ENCODE measurements at places on chromosomes 7 and 10.

GRCh38 chr7:149856583-149856982 is 17.2 kb upstream of the ATP6V0E2 start:
- DNase-seq = no peak

- DNase-seq = no peak
Observed at GRCh38 chr7:80603940-80604339, 34.5 kb upstream of the CD36 start.

DNA sequence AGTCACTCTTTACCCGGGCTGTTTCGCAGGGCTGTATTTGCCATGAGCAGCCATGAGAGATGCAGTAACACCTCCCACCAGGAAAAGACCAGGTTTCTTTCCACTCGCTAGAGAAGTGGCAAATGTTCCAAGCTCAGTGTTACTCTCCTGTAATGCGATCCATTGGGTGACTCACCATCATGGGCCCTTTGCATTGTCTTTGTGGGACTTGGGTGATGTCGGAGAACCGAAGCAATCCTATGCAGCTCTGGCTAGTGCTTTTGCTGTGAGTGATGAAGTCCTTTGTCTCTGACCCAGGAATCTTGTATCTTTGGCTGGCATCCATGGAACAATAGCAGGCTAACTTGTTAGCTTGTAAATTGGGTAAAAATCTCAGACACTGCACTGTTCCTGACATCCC is 40.0 kb downstream of the GHRHR start:
- no peak for DNase-seq

DNA sequence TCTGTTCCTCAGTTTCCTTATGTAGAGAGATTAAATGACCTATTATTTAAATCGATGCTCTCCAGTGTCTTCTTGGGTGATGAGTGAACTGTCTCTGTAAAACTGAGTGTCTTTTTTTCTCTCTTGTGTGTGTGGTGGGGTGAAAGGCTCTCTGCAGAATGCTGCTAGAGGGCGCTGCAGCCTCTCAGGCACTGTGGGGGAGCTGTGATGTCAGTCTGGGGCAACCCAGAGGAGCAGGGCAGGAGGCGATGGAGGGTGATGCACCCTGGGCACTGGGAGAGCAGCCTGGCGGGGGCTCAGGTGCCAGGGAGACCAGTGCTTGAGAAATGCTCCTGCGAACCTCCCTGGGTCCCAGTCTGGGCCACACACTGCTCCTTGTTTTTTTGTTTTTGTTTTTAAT is 110.1 kb upstream of the POM121L12 start:
- DNase-seq = no peak

DNA sequence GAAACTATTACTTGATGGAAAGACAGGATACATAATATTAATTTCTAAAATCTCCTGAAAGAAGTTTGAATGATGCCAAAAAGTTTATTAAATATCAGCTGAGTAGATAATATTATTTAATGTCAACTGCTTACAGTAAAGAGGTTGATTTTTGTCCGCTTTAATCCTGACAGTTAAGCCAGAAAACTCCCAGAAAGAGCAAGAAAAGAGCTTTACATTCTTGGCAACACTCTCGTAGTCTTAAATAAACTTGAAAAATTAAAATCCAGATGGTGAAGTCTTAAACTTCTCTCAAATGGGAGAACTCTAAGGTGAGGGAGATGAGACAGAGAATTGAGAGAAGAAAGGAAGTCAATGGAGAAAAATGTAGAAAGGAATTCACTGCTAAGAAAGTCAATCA is 199.3 kb upstream of the PLXDC2 start:
- no peak for DNase-seq

DNA sequence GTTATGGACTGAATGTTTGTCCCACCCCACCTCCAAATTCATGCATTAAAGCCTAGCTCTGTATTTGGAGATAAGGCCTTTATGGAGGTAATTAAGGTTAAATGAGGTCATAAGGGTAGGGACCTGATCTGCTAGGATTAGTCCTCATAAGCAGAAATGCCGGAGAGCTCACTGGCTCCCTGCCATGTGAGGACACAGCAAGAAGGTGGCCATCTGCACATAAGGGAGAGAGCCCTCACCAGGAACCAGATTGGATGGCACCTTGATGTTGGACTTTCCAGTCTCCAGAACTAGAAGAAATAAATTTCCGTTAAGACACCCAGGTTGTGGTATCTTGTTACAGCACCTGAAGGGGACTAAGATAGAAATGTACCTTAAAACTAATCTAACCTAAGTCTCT is 816.1 kb upstream of the C7orf33 start:
- no peak for DNase-seq

GRCh38 chr10:98748298-98748697 is 301.6 kb upstream of the HPS1 start:
- DNase-seq = peak; percentile 26

- DNase-seq = no peak
Observed at GRCh38 chr7:66910789-66911188, 10.2 kb upstream of the TMEM248 start.

DNA sequence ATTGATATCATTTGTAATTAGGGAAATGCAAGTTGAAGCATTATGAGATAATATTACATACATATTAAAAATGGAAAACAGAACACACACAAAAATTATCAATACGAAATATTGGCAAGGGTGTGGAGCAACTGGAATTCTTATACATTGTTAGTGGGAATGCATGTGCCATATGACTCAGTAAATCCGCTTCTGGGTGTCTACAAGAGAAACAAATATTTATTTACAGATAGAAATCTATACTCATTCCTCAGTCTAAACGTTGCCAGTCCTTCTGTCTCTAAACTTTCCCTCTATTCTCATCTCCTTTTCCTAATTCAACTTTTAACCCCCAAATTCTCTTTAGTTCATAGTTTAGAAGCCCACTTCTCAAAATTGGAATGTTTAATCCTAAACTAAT is 170.4 kb upstream of the LRRTM3 start:
- DNase-seq = no peak

GRCh38 chr7:151707757-151708156 is 169.2 kb downstream of the PRKAG2 start:
- no peak for DNase-seq

GRCh38 chr10:116115036-116115641 is 157.9 kb downstream of the GFRA1 start:
- no peak for DNase-seq

DNA sequence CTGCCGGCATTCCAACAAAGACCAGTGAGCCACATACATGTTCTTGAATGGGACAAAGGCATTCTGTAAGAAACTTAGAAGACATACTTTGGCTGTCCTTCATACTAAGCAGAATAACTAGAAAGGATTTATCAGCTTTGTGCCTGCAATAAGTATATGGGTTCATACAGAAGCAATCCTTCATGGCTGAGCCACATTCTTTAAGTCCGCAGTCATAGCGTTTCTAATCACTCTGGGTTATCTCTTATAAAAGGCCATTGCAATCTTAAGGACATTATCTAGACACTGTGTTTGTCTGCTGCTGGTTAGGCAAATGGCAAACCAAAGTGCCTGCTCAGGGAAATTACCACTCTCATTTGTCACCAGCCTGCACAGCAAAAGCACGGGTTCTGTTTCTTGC is 488.4 kb downstream of the ACTR3B start:
- DNase-seq = no peak

- peak; percentile 95 for DNase-seq
Observed at GRCh38 chr10:48656241-48656913, 28.3 kb upstream of the WDFY4 start.

DNA sequence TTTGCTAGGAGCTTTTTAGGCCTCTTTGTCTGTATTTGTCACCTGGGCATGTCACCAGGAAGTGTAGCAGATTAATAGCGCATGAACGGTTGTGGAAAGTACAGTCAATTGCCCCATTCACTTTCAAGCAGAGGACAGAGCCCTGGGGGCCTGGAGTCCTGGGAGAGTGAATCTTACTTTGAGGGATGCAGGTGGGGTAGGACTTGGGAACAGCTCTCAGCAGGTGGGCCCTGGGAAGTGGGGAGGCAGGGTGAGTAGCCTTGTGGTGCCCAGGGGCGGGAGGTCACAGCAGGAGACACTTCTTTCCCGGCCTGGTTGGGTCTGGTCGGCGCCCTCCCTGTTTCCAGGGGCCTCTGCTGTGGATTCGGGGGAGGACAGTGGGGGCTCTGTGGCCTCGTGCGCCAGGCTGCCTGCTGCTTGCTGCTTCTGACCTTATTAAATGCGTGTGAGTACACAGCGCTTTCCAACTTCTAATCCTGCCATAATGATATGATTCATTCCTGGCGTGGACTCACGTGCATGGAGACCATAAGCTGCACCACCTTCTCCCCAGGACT is 51.6 kb upstream of the AQP1 start:
- DNase-seq = no peak

- DNase-seq = no peak
Observed at GRCh38 chr10:44990965-44991364, 9.8 kb upstream of the ZNF22 start.

- no peak for DNase-seq
Observed at GRCh38 chr7:93048136-93048930, 69.4 kb downstream of the SAMD9 start.

- DNase-seq = no peak
Observed at GRCh38 chr7:13875496-13876074, 113.9 kb downstream of the ETV1 start.

GRCh38 chr7:149060156-149060555 is 30.4 kb downstream of the ZNF786 start:
- no peak for DNase-seq

- DNase-seq = peak; percentile 35
Observed at GRCh38 chr7:140478246-140479061, 851 bp downstream of the MKRN1 start.

- no peak for DNase-seq
Observed at GRCh38 chr7:48028938-48029337, at the start of gene SUN3. TSS of gene SUN3 (minus strand) at chr7:48029107. CDS start at chr7:48028938, 169 bp downstream.

GRCh38 chr7:158602905-158603772 is 15.5 kb upstream of the PTPRN2 start:
- no peak for DNase-seq

DNA sequence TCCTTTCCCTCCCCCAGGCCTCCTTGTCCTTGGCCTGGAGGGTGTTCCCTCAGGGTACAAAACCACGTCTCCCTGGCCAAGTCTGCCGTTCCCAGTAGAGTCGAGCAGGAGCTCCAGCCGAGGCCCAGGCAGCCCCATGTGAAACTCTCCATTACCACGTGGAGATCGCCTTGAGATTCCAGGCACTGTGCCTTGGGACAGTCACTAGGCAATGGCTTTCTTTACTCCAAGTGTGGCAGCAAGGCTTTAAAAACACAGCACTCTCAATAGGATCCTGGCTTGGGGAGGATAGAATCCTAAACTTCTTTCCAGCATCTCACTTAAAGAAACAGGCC is 57.5 kb downstream of the PLXNA4 start:
- DNase-seq = no peak

DNA sequence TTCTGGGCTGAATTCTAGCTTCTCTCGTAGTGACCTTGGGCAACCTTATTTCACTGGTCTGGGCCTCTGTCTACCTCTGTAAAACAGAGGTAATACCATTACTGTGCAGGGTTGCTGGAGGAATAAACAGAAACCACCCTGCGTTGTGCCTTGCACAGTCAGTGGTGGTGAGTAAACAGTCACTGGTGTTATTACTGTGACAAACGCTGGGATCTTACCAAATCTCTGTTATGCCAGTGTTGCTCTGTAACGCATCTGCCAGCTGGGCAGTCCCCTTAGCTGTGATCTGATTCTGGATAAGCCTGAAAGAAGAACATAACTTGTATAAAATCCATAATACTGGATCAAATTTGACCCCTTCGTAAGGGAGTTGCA is 49.4 kb downstream of the NOD1 start:
- DNase-seq = no peak

DNA sequence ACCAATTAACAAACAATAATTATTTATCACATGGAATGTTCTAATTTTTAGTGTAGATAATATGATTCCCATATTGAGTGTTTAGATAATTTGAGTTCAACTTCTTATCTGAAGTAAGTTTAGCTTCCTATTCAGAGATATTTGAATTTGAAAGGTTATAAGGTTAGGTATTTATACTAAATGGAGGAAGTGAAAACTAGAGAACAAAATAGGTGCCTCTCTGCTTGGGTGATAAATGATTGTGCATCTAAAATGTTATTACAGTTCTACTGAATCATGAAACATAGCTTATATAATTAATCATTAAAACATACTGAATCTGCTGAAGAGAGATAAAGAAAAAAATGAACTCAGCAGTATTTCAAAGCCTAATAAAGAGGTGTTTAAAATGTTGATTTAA is 1174.3 kb downstream of the XPNPEP1 start:
- no peak for DNase-seq

DNA sequence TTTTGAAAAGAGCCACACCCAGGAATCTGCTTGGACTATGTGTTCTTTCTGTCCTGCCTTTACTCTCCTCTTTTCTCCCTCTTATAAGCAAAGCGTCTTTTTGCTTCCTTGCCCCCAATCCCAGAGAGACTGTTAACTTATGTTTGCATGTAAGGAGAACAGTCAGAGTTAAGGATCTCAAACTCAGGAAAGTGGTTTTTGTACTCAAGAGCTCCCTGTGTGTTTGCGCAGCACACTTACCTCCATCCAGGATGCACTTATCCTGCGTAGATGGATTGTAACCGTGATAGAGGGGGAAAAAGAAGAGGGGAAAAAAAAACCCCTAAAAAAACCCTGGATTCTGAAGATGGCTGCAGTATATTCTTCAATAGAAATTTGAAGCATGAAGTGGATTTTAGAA is 228.9 kb downstream of the AUTS2 start:
- no peak for DNase-seq

DNA sequence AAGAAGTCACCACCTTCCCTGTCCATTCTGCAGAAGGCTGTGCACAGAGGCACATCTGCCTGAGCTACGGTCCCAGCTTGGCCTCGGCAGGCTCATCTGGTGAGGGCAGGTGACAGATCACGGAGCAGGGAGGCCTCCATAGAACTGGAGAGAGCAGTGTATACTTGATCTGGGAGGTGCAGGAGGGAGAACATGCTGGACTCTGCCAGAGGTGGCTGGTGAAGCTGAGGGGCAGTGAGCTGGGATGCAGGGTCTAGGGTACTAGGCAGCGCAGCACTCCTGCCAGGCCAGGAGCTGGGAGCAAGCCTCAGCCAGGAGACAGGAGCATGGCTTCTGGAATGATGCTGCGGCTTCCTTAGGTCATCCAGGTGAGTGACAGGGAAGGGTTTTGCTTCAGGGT is 553.0 kb downstream of the TCERG1L start:
- DNase-seq = no peak

- no peak for DNase-seq
Observed at GRCh38 chr7:13749636-13750035, 239.8 kb downstream of the ETV1 start.

DNA sequence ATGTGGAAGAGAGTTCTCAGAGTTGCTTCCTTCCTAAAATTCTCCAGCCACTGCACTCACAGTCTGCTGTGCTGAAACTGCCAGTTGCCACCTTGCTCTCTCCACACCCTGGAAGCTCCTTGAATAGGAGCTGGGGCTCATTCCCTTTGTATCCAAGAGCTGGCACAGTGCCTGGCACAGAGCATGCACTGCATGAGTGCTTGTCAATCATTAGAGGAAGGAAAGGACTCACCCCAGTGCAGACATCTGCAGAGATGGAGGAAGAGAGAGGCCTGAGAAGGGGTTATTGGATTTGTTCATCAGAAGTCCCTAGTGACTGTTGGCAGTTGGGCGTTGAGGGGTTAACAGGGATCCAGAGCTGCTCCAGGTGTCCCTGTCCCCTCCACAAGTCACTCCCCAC is 41.7 kb upstream of the DUSP5 start:
- DNase-seq = peak; percentile 21

GRCh38 chr7:141754939-141755338 is 9.0 kb upstream of the TAS2R3 start:
- peak; percentile 26 for DNase-seq

GRCh38 chr10:61905837-61906561 is 4.5 kb downstream of the ARID5B start:
- no peak for DNase-seq

- no peak for DNase-seq
Observed at GRCh38 chr7:127782654-127783559, 130.9 kb downstream of the SND1 start.

- DNase-seq = no peak
Observed at GRCh38 chr10:112767156-112767555, 182.9 kb upstream of the TCF7L2 start.
